Colonic mucosa (tissue), 4 donors: ENCODE measurements at places on chromosomes 7 and 10. TPM values are rescaled to one million over a fixed set of nuclear protein-coding genes. Genes with fewer than 3 reads are reported as not detected.

DNA sequence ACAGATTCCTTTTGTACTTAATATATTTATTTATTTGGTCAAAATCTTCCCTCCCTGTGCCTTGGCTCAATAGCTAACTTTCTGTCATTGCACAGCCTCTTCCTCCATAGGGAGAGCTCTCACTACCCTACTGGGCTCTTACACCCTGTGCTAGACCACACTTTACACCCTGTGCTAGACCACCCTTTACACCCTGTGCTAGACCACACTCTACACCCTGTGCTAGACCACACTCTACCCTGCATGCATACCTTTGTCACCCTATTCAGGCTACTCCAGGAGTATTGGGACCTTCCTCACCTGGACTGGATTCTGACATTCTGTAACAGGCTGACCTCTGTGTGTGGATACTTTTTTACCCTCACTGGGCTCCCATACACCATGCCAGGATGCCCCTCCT lies 298.5 kb upstream of the TPK1 start:
- no peak for DNase-seq

- peak; percentile 57 for DNase-seq
These were observed 32.1 kb upstream of the PFKFB3 start for GRCh38 chr10:6170638-6171037.

DNA sequence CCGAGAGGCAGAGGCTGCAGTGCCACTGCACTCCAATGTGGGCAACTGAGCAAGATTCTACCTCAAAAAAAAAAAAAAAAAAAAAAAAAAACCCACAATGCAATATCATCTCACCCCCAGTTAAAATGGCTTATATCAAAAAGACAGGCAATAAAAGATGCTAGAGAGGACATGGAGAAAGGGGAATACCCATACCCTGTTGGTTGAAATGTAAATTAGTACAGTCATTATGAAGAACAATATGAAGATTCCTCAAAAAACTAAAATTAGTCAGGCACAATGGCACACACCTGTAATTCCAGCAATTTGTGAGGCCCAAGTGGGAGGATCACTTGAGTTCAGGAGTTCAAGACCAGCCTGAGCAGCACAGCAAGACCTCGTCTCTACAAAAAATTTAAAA lies 25.7 kb downstream of the ABI1 start:
- no peak for DNase-seq

- DNase-seq, result no peak
These were observed 57.5 kb downstream of the LCOR start for GRCh38 chr10:96889415-96890171.

GRCh38 chr10:29495366-29495765 lies 139.4 kb downstream of the SVIL start:
- DNase-seq, result no peak

GRCh38 chr10:78868861-78869260 lies 199.9 kb upstream of the ZMIZ1 start:
- DNase-seq, result peak; percentile 8

DNA sequence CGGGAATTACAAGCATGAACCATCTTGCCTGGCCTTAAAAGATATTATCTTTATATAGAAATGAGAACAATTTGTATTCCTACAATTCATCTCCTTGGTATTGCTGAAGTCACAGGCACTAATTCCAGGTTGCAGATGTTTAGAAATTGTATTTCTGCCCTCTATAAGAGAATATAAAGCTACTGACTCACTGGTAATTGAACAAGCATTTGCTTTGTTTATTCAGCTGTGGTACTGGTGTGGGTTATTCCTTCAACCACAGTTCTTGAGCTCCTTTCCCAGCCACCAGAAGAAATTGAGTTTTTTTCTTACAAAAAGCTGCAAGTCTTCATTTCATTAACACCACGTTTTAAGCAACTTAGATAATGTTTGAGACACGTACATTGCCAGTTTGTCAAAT lies 29.0 kb upstream of the MPP7 start:
- DNase-seq, result no peak

- peak; percentile 40 for DNase-seq
These were observed 287.5 kb upstream of the PODXL start for GRCh38 chr7:131843898-131844331.

DNA sequence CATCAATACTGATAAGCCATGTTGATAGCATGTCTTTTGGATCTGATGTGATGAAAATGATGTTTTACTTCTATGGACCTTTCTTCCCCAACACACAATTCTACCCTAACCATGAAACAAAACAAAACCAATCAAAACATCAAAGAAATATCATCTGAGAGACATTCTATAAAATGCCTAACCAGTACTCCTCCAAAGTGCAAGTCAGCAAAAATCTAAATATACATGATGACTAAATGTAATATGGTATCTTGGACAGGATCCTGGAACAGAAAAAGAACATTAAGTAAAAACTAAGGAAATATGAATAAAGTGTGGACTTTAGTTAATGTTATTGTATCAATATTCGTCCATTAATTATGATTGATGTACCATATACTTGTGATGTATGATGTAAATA lies 625.1 kb downstream of the MAGI2 start:
- no peak for DNase-seq

- DNase-seq, result no peak
These were observed 58.8 kb downstream of the VIM start for GRCh38 chr10:17286562-17287550.

DNA sequence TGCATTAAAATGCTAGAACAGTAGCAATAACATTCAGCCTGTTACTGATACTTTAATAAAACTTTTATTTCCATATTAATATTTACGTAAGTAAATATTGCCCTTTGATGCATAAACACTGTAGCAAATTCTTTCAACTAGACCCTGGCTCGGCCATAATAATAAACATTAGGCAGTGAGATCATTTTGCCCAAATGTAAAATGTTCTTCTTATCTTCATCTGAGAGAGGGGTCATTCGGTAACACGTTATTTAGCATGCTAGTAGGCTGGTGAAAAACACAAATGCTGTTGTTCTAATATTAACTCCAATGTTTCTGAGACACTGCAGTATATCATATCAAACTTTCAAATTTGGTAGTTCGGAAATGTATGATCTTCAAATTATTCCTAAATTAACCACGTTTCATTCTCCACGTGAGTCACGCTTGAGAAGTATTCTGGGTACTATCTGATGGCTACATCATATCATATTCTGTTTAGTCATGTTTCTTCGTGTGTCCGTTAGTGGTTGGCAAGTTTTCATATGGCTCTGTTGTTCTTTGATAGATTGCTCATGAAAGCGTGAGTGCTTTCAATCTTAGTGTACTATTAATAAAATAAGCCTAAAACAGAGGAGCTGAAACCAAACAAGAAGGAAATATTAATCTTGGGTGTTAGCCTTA lies 145.8 kb downstream of the NSUN6 start:
- no peak for DNase-seq

DNA sequence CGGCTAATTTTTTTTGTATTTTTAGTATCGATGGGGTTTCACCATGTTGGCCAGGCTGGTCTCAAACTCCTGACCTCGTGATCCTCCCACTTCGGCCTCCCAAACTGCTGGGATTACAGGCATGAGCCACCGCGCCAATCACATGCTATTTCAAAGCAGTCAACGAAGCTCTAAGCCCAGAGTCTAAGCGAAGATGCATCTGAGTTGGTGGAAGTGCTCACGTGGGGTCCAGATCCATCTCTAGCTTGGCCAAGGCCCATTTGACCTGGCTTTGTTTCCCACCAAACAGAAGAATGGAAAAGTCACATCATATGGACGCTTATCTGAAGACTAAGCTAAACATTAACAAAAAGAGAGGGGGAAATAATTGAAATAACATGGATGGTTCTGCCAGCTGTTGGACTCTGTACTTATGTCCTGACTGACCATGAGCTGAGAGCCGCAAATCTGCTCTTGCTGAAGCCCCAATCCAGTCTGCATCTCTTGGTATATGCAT lies 3.8 kb upstream of the GTF2I start:
- no peak for DNase-seq

- no peak for DNase-seq
These were observed 212.5 kb downstream of the SORCS1 start for GRCh38 chr10:106952033-106952432.

DNA sequence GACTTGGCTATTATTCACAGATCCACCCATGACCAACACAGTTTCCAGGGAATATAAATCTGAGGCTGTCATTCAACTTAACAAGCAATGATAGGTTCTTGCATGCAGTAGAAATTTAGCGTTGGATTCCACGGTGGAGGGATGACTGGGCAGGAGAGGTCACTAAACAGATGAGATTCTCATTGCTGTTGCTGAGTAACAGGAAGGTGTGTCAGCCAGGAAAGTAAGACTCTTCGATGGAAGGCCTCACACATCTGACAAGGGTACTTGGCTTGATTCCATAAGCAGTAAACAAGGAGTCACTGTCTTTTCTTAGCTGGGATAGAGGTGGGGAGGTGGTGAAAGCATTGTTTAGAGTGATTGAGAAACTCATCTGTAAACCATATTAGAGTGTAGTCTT lies 1152.0 kb downstream of the SORCS3 start:
- no peak for DNase-seq

DNA sequence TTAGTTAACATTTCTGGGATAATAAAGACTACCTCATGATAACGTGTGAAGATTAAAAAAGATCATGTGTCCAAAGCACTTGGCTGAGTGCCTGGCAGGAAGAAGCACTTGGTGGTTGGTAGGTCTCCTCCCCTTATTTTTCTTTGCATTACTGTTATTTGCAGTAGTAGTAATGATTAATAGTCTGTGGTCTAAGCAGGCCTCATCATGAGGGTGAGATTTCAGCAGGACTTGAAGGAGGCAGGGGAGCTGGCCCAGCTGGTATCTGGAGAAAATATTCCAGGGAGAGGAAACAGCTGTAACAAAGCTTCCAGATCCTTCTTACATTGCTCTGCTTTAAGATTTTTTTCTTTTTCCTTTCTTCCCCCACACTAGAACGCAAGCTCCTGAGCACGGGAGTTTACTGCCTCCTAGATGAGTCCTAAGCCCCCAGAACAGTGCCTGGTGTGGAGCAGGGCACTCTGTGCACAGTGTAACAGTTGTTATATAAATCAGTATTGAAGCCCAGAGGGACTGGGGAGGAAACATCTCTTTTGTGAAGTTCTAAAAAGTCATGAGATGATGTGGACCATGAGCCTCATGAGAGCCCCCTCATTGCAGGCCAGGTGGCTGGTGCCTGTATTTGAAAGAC lies 31.1 kb upstream of the RHEB start:
- DNase-seq, result no peak

- no peak for DNase-seq
These were observed 23.7 kb downstream of the PTEN start for GRCh38 chr10:87887146-87887545.

DNA sequence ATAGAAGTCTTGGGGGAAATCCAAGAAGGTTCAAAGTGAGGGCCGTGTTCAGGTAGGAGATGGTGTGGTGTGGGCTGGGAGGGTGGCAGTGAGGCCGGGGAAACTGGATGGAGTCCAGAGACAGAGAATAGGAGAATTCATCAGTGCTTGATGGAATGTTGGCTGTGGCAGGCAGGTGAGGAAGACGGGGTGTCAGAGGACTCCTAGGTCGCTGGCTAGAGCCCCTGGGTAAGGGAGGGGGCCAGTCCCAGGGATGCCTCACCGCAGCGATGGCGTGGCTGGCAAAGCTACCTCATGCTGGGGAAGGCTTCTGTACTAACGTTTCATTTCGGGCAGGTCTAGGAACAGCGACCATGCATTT lies 373.0 kb downstream of the RPS24 start:
- DNase-seq, result no peak

- no peak for DNase-seq
These were observed 165.9 kb upstream of the NAMPT start for GRCh38 chr7:106450716-106451115.

- DNase-seq, result peak; percentile 55
These were observed 72.9 kb upstream of the CAV2 start for GRCh38 chr7:116426428-116427156.

GRCh38 chr10:24552346-24553016 lies 171.2 kb downstream of the ARHGAP21 start:
- peak; percentile 92 for DNase-seq

GRCh38 chr7:120097020-120097419 lies 176.0 kb upstream of the KCND2 start:
- DNase-seq, result no peak

GRCh38 chr7:1210979-1211608 lies 21.6 kb upstream of the UNCX start:
- DNase-seq, result no peak

DNA sequence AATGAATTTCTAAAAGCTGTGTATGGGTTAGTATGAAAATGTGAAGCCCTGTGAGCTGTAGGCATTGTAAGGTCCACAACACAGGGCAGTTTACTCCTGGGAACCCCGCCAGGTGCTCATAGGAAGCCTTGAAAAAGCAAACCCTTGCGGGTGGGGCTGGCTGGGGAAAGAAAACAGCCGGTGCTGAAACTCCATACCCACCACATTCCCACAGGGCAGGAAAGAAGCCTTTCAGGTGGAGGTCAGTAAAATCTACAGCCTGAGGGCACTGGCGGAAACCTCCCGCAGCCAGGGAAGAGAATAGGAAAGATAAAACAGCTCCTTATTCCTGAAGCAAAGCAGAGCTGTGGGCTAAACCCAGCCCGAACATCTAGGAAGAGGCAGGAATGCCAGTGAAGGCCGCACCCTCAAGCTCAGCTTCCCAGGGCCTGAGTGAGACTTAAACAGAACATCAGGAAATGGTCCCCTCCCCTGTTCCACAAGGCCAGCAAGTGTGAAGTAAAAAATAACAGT lies 34.7 kb downstream of the PODXL start:
- peak; percentile 81 for DNase-seq

DNA sequence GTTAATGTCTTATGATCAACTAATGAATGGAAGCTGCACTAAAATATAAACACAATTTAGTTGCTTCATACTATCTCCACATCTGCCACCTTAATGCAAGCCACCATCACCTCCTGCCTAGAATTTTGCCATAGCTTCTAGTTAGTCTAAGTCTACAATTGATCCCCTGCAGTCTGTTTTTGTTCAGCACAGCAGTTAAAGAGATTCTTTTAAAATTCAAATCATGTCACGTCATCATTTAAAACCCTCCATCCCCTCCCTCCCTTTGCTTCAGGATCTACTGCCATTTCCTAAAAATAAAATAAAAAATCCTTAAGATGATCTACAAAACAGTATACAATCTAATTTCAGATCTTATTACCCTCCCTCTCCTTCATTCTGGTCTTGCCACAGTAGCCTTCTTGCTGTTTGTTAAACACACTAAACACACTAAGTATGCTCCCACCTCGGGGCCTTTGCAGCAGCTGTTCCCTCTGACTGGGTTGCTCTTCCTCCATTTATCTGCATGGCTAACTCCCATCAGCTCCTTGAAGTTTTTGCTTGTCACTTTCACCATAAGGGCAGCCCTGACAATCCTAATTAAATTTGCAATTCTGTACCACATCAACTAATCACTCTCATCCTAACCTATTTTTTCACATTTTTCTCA lies 97.0 kb upstream of the FOXP2 start:
- no peak for DNase-seq

The TMEM130 gene
- 1.5 TPM for total RNA-seq

The PAPOLB gene
- not detected for total RNA-seq

The LHFPL3 gene
- total RNA-seq, result 0.27 TPM

The ARL4A gene
- 88.8 TPM for total RNA-seq

The TCERG1L gene
- total RNA-seq, result not detected

The CTAGE4 gene
- total RNA-seq, result 12.1 TPM

The GRM8 gene
- total RNA-seq, result 2.5 TPM

The ZNF804B gene
- total RNA-seq, result not detected

The DTX2 gene
- total RNA-seq, result 61.7 TPM

The HK1 gene
- total RNA-seq, result 83.3 TPM

The DOCK4 gene
- total RNA-seq, result 11.1 TPM

The HOGA1 gene
- 0.49 TPM for total RNA-seq

The TUBB8 gene
- total RNA-seq, result not detected
